ENCODE measurements at places on chromosomes 13 and 19.

- DNase-seq, result no peak
Measured at GRCh38 chr19:49264258-49264657, 60.7 kb downstream of the SLC6A16 start.

GRCh38 chr13:75869981-75870380, 233.9 kb downstream of the LMO7 start:
- no peak for DNase-seq

DNA sequence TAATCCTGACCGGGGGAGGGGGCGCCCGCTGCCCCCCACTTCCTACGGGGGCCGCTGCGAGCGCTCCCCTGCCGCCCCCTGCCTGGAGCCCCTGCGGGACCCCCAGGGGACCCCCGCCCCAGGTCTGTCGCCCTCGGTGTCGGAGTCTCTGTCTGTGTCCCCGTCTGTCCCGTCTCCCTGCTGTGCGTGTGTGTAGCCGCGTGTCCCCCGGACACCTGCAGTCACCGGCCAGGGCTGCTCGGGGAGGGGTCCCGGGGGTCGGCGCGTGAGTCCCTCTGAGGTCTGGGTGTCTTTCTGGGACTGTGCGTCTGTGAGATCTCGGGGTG, 7.7 kb upstream of the NFIC start:
- DNase-seq, result no peak

- no peak for DNase-seq
Measured at GRCh38 chr13:110331362-110331761, 24.3 kb downstream of the COL4A2 start.

Data from mesendoderm (in vitro differentiated cells).